GM23338 (cell line): ENCODE measurements at places on chromosomes 5 and 9. TPM values are rescaled to one million over a fixed set of nuclear protein-coding genes. Genes with fewer than 3 reads are reported as not detected.

GRCh38 chr5:172508471-172509404 is 54.4 kb upstream of the SH3PXD2B start:
- DNase-seq, result no peak

ZNF300 gene
- total RNA-seq, result 22.3 and 25.9 TPM in 2 replicates

DNA sequence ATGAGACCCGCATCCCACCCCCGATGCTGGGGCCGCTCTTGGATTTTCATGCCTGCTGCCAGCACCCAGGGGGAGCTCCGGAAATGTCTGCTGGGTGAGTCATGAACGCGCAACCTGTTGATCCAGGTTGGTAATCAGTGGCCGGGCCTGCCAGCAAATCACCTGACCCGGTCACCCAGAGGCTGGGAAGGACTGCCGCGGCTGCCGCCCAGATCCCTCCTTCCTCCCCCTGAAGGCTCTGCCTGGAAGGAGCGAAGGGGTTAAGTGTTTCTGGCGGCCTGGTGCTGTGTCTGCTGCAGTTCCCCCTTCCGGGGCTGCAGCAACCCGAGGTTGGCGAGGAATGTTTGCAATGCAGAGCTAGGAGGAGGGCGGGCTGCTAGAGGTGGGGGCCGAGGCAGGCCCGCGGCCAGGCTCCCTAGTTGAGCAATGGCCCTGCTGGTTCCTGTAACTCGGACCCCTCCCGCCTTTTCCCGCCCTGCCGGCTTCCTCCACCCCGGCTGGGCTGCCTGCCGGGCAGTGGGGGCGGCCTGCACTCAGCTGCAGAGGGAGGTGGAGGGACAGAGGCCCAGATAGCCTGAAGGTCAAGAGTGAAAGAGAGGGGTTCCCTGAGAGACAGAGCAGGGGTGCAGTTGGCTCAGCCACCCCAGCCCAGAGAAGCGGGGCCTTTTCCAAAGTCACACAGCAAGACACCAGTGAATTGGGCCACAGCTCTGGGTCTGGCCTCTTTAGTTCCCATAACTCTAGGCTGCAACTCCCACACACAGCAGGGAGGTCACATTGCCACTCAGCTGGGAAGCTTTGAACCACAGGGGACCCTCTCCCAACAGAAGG is 156.3 kb upstream of the IER5L start:
- DNase-seq, result peak; percentile 97

GRCh38 chr9:135070198-135070951 is 17.1 kb upstream of the OLFM1 start:
- DNase-seq, result peak; percentile 48

- DNase-seq, result no peak
These were observed 75.3 kb downstream of the PTBP3 start for GRCh38 chr9:112258106-112258505.

HMGCR gene
- total RNA-seq, result 331 and 381 TPM in 2 replicates

DNA sequence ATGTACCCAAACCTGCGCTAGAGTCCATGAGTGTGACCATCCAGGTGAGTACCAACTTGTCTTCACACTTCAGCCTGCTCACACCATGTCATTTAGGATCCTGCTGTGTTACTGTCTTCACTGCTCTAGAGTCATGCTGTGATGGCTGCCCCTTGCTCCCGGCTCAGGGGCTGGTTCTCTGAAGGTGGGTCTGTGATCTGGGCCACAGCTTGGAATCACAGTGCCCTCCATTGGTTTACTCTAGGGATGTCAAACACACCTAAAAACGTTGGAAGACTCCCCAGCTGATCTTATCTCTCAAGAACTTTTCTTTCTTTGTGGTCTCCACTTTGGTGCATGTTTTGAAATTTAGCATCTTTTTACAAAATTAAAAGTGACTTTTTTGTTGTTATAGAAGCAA is 53.8 kb downstream of the NFX1 start:
- no peak for DNase-seq

DNA sequence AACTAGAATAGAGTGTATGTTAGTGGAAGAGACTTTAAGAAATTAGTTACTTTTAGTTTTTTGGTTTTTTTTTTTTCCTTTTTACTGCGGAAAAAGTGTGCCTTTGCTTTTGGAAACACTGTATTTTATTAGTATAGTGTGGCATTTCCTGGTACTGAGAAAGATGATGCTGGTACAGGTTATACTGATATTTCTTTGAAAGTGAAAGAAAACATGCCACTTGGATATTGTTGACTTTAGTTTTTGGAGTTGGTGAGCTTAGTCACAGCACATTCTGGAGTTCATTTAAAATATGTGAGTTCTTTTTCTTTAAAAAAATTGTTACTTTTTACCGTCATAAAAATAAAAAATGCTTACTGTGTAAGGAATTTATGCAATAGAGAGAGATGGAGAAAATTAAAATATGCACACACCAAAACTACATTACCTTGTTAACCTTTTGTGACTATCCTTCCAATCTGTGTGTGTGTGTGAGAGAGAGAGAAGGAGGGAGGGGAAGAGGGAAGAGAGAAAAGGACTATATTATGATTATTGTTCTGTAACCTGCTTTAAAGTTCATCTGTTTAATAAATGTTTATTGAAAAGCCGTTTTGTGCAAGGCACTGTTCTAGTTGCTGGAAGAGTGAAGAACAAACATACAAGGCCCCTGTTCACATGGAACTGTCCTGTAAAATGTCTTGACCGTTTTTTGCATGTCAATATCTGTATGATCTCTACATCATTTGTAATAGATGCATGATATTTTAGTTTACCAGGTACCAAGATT is 1.9 kb downstream of the UGCG start:
- no peak for DNase-seq

DNA sequence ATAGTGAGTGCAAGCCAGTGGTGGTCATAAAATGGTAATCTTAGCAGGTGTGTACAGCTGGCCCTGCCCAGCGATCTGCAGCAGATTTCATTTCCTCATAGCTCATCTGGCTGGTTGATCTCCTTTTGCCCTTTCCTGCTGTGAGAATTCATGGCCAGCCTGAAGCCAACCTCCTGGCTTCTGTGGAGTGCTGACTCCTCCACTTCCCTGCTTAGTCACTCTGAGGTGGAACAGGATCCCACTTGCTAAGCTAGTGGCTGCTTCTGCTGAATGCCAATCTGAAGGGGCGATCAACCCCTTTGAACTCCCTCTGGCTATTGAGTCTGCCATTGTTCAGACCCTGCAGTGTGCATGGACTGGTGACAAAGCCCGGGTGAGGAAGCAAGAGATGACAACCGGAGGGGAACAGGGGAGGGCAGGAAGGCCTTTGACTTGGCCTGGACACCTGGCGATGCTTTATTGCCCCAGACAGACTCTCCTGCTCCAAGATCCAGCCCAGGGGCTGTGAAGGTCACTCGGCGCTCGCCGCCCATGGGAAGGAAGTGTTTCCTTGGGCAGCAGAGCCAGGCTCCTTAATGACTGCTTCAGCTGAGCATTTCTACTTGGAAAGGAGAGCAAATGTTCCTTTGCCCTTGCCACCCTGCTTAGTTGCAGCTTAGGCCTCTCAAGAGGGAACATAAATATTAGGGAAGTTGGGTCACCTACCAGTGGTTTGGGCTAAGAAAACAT is 341.1 kb downstream of the ZSWIM6 start:
- no peak for DNase-seq

- no peak for DNase-seq
These were observed 32.7 kb downstream of the LNPEP start for GRCh38 chr5:96968614-96969013.

GRCh38 chr9:86822006-86822801 is 125.1 kb downstream of the GAS1 start:
- no peak for DNase-seq

GRCh38 chr9:87613265-87614111 is 112.4 kb upstream of the CTSL start:
- no peak for DNase-seq

UBE2QL1 gene
- 0.82 and 0.83 TPM in 2 replicates for total RNA-seq

MED10 gene
- total RNA-seq, result 9.0 and 16.0 TPM in 2 replicates

HTR4 gene
- 0.10 TPM in 1 of 2 replicates, not detected in the other for total RNA-seq

DNA sequence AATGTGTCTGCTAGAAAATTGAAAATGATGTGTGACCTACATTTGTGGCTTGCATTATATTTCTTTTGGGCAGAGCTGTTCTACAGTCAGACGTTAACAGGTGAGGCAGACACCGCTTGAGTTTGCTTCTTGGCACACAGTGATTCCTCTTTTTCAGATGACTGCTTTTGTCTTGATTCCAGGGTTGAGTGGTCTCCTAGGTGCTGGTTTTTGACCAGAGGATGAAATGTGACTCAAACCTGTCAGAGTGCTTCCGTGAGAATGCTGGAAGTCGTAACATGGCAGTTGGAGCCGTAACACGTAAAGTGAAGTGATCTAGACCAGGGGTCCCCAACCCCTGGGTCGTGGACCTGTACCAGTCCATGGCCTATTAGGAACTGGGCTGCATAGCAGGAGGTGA is 28.3 kb upstream of the NDFIP1 start:
- no peak for DNase-seq

GRCh38 chr5:173645437-173645807 is 29.0 kb upstream of the BOD1 start:
- peak; percentile 69 for DNase-seq

- peak; percentile 46 for DNase-seq
These were observed 323.8 kb upstream of the WWC1 start for GRCh38 chr5:167967494-167968177.

DNA sequence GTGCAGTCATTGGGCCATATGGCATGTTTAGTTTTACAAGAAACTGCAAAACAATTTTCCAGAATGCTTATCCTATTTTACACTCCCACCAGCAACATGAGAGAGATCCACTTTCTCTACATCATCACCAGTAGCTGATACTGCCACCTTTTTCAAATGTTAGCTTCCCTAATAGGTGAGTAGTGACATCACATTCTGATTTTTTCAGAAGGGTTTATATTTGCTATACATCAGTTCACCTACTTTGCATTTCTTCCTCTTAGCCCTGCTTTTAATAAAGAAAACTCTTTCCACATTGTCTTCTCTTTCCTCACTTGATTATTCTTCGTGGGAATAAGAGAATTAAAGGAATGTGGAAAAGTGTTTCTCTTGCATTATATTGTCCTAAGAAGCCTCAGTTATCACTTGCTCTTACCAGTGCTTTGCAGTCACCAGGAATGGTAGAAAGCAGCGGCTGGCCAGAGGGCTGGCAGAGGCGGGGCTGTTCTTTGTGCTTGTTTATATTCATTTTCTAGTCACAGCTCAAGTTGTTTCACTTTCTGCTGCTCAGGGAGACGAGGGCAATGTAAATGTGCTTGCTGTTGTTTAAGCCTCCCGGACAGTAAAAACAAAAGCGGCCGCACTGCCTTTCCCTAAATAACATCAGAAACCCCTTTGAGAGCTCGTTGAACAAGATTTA is 164.8 kb downstream of the HSD17B3 start:
- DNase-seq, result peak; percentile 42

DNA sequence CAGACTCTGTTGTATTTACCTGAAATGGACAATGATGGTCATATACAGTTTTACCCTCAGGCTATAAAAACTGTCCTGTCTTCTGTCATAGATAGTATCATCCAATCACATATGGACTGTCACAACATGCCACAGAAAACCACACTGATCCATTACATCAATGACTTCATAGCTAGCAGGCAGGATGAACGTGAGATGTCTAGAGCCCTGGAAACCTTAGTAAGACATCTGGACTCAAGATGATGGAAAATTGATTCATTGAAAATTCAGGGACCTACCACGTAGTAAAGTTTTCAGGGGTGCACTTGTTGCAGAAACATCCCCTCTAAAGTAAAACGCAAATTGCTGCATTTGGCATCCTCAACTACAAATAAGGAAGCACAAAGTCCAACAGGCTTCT is 284.4 kb upstream of the RGMB start:
- DNase-seq, result no peak

GRCh38 chr5:53472279-53472678 is 8.2 kb upstream of the FST start:
- no peak for DNase-seq

- no peak for DNase-seq
These were observed 52.7 kb upstream of the OTULINL start for GRCh38 chr5:14528926-14529325.

DNA sequence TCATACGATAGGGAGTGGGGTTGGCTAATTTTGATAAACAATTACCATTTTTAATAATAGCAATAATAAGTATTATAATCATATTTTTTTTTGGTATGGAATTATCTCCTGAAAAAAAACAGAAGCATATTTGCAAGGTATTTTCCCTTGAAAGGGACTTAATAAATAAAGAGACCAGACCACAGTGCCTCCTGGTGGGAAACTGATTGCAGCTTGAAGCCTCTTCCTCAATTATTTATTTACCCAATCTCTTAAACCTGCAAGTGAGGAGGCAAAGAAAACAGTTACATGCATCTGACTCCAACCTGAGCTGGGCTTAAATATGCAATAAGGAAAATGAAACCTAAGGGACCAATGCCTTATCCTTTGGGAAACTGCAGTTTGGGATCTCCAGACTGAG is 388.1 kb upstream of the ACO1 start:
- DNase-seq, result peak; percentile 51
